Tongue (tissue), 3 donors: ENCODE measurements at places on chromosomes 2 and 18. TPM values are rescaled to one million over a fixed set of nuclear protein-coding genes. Genes with fewer than 3 reads are reported as not detected.

DNA sequence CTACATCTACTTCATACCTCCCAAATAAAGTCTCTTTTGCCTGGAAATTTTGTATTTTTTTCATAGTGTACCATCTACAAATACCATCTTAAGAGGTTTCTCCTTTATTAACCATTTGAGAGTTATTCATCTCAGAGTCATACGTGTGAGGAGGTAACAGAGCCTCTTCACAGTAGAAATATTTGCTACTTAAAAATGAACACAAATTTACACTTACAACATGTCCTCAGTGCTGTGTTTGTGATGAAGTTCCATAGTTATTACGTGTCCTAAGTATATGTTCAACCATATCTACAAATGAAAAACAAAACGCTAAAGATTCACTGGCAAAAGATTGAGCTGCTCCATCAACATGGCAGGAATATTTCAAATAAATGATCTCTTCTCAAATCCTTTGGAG is 48.5 kb upstream of the HNRNPA3 start:
- DNase-seq: no peak

DNA sequence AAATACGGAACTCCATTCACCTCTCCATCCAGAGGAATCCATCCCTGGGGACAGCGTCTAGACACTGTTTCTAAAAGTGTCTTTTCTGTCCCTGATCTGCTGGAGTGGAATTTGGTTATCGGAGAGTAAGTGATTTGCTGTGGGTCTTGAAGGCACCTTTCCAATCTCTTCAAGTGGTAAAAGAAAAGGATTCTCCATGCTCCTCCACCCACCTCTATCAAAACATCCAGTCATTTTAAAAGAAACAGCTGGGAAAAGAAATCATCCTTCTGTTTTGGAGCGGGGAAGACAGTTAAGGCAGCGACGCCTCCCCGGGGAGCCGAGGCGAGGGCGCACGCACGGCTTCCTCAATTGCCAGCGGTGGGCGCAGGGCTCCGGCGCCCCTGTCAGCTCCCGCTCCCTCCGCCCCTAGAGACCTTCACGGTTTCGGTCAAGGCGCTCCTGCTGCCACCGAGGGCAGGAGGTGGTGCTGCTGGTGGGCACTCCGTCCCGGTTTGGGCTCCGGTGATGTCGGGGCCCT is 547 bp downstream of the SLC35F5 start:
- peak; percentile 42 for DNase-seq

DNA sequence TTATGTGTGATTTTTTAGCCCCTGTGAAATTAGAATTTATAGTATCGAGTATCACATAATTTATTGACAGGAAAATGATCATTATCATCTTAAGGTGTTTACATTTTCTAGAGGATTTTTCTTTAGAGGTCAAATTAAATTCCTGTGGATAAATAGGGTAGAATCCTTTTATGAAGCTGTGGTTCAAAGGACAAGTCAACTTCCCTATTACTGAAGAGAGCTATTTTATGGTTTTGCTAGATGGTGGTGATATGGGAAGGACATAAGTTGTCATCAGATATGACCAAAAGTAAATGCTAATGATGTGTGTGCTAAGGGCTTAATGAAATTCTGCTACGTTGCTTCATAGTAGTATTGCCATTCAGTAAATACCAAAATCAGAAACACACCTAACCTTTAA is 80.1 kb downstream of the EML4 start:
- no peak for DNase-seq

CD8B2 gene
- total RNA-seq: not detected
